Sigmoid colon (tissue), 7 donors: ENCODE measurements at places on chromosomes 1 and 21. TPM values are rescaled to one million over a fixed set of nuclear protein-coding genes. Genes with fewer than 3 reads are reported as not detected.

DNA sequence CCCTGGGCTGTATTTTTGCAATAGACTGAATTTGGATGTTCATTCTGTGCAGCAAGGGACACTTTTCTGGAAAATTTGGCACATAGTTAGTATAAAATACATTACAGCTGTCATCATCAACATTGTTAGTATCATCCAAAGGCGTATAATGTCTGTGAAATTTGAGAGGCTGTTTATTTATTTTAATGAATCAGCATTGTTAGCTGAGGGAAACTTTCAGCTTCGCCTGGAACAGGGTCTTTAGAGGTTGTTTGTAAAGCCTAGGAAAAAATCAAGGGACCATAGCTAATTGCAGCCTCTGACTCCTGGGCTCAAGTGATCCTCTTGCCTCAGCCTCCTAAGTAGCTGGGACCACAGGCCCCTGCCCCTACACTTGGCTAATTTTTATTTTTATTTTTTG, 106.8 kb upstream of the USP24 start:
- DNase-seq, result no peak

GRCh38 chr1:24411963-24412362, 1.6 kb downstream of the STPG1 start:
- DNase-seq, result no peak

ITLN1 gene
- 284 TPM for polyA plus RNA-seq

SLC2A5 gene
- polyA plus RNA-seq, result 1.8 TPM

DNA sequence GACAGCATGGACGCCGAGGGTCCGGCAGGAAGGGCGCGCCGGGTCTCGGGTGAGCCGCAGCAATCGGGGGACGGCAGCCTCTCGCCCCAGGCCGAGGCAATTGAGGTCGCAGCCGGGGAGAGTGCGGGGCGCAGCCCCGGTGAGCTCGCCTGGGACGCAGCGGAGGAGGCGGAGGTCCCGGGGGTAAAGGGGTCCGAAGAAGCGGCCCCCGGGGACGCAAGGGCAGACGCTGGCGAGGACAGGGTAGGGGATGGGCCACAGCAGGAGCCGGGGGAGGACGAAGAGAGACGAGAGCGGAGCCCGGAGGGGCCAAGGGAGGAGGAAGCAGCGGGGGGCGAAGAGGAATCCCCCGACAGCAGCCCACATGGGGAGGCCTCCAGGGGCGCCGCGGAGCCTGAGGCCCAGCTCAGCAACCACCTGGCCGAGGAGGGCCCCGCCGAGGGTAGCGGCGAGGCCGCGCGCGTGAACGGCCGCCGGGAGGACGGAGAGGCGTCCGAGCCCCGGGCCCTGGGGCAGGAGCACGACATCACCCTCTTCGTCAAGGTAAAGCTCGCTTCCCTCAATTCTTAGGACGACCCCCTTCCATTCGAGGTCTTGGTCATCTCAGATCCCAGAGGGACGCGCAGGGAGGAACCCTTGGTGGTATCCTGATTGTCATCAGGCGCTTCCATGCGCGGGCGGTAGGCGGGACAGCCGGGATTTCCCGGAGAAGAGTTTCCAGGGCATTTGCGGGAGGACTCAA, 1.6 kb downstream of the CLIC6 start:
- DNase-seq, result no peak

DNA sequence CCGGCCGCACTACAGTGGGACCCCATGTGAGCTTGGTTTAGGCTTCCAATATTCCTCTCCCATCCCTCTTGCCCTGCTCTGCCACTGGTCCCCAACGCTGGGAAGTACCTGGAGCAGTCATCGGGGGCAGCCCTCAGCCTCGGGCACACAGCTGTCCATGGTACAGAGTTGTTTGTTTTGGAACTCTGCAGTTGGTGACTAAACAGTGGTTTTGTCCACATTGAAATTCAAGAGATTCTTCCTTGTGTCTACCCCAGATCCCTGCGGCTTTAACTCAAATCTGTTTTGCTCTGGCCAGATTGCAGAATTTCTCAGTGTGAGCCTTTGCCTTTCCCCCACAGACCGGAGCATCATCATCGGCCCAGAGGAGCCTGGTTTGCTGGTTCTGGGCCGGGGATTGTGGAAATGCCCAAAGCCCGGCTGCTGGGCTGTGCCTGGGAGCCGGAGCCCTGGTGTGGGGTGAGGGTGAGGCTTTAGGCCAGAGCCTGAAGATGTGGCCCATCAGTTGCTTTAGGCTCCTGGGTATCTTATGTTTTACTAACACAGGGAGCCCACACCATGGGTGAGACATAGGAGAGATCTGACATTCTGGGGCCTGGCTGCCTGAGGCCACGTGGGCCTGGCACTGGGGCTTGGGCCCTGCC, 93.2 kb downstream of the ARHGEF10L start:
- DNase-seq, result no peak
